ENCODE measurements at places on chromosomes 6 and 20. TPM values are rescaled to one million over a fixed set of nuclear protein-coding genes. Genes with fewer than 3 reads are reported as not detected.

DNA sequence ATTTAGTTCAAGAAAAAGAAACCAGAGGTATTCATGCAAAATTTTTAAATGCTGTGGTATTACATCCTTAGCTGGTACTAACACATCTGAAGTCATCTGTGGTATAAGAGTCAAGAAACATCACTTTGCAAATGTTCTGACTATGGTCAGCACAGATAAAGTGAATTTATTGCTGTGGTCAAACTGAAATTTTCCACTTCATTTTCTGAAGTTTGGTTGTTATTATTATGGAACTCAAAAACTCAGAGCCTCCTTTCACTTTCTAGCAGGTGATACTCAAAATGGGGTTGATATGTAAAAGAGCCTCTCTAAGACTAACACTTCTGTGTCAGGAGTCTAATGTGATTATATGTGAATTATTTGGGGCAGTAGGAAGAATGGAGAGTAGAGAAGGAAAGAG, 257.8 kb downstream of the RNGTT start:
- no peak for DNase-seq

RAD21L1 gene
- total RNA-seq, result not detected

KCNG1 gene
- total RNA-seq, result 2.2 TPM

- no peak for DNase-seq
Measured at GRCh38 chr20:42974347-42974746, 215.4 kb downstream of the PTPRT start.

MAS1L gene
- total RNA-seq, result 0.55 TPM

GRCh38 chr6:155402656-155403304, 52.9 kb downstream of the NOX3 start:
- no peak for DNase-seq

DNA sequence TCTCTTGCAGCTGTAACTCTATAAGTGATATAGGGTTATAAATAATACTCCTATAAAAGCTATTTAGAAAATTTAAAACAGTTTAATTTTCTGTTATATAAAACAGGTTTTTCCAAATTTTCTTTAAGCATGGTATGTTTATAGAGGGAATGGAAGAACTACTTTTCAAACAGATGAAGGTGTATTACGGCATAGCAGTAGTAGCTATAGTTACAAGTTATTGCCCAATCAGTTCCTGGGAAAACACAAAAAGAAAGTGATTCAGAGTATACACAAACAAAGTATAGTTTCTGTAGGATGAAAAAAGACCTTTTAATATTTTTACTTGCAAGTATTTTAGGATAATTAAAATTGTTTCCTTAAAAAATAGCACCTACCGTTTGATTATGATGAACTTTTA, 9.8 kb downstream of the SLC17A5 start:
- DNase-seq, result no peak

DNA sequence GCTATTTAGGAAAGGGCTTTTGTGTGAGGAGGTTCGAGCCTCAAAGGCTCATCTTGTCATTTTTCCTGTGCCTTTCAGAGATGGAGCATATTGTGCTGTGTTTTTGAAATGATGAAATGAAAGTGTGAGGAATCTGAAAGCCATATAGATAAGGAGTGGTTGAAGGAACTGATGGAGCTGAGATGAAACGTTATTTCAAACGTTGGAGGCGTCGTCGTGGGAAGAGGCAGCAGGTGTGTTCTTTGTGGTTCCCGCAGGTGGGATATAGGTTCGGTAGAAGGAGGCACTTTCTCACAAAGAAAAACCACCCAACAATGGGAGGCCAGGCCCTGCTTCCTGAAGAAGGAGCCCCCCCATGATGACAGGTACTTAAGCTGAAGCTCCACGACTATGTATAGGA, 83.2 kb upstream of the SNAP25 start:
- DNase-seq, result no peak

DNA sequence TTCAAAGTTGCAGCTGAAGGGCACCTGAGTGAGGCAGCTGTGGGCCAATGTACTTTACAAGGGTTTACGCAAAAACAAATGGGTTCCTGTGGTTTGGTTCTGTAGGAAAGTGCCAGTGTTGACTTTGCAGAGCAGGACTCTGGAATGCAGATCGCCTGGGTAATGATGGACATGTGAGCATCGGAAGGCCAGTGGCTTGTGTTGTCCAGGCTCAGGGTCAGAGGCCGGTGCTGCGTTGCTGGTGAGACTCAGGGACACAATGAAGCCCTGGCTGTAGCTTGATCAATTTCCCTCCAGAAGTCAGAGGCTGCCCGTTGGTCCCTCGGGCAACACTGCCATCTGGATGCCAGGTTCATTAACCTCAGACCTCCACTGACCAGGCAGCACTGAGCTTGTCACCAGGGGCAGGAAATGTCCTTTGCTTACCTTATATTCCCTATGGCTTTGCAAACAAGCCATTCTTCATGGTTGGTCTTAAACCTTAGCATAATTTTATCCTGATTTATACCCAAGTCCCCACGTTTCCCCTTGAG, 753.4 kb downstream of the QKI start:
- DNase-seq, result no peak
